Stimulated activated CD8-positive, alpha-beta memory T cell treated with anti-CD3 and anti-CD28 coated beads, Interleukin-15, amount 100 ng/mL, for 1 hour (primary cell): ENCODE measurements at places on chromosomes 5 and 9.

DNA sequence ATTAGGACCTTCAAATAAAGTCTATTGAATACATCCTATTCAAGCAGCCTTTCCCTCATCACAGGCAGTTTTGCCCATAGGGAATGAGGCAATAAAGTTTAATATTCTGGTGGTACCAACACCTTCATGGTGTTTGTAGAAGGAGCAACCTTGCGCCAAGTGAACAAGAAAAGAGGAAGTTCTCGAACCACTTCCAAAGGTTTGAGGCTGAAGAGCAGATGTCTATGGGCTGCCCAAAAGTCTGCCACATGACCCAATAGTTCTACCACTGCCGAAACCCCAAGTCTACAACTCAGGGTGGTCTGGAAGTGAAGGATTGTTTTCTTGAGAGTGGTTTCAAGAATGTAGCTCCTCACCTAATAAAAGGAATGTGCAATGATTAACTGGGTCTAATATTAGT lies 123.1 kb downstream of the NPR3 start:
- no peak for DNase-seq

- DNase-seq, result no peak
Observed at GRCh38 chr5:171371326-171371725, 16.3 kb upstream of the NPM1 start.

DNA sequence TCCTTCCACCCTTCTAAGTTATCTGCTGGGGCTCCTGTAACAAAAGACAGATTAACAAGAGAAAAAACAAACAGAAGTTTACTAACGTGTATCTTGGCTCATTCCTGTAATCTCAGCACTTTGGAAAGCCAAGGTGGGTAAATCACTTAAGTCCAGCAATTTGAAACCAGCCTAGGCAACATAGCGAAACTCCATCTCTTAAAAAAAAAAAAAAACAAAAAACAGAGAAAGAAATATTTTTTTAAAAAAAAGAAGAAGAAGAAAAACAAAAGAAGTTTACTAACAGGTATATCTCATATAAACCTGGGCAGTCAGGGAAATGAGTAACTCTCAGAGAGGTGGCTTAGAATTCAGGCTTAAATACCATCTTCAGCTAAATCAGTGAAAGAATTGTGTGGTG lies 10.3 kb upstream of the NDFIP1 start:
- DNase-seq, result no peak

GRCh38 chr9:136844761-136845464 lies 2.6 kb downstream of the AJM1 start:
- no peak for DNase-seq

DNA sequence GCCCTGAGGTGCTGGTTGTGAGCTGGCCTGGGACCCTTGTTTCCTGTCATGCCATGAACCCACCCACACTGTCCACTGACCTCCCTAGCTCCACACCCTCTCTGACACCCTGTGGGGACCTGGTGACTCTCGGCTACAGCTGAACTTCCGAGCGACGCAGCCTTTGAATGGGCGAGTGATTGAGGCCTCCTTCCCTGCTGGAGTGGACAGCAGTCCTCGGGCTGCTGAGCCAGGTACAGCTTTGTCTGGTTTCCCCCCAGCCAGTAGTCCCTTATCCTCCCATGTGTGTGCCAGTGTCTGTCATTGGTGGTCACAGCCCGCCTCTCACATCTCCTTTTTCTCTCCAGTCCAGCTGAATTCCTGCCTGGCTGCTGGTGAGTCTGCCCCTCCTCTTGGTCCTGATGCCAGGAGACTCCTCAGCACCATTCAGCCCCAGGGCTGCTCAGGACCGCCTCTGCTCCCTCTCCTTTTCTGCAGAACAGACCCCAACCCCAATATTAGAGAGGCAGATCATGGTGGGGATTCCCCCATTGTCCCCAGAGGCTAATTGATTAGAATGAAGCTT lies 6.1 kb downstream of the CA9 start:
- DNase-seq, result no peak

- DNase-seq, result no peak
Observed at GRCh38 chr9:34862043-34862442, 96.0 kb upstream of the PHF24 start.

DNA sequence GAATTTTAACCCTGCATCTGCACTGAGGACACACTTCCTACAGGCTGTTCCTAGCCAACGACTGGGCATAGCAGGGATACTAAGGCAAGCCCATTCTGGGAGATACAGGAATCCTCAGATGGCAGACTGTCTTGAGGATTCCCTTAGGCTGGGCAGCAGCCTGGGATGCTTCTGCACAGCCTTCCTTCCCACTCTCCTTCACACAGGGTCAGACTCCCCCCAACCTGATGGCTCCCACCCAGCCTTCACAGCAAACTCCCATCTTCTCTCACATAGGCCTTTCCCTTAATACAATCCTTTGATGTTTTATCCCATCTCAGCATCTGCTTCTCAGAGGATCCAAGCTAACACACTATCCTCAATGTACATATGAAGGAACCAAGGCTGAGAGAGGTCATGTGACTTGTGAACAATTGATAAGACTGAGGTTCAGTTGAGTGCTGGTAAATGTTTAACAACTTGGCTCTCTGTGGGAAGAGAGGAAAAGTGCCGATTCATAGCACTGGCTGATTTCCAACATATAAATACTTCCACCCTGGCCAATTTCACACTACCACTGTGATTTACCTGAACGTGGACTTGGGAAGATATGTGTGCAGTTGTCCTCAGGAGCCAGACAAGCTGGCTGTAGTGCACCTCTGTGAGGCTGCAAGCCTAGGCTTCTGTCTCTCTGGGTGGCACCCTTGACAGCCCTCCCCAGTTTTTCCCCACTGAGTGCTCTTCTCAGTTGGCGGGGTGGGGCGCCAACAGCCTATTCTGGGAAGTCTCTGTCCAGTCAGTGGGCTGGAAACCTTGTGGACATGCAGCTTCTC lies 120.2 kb upstream of the TRIM32 start:
- DNase-seq, result no peak

DNA sequence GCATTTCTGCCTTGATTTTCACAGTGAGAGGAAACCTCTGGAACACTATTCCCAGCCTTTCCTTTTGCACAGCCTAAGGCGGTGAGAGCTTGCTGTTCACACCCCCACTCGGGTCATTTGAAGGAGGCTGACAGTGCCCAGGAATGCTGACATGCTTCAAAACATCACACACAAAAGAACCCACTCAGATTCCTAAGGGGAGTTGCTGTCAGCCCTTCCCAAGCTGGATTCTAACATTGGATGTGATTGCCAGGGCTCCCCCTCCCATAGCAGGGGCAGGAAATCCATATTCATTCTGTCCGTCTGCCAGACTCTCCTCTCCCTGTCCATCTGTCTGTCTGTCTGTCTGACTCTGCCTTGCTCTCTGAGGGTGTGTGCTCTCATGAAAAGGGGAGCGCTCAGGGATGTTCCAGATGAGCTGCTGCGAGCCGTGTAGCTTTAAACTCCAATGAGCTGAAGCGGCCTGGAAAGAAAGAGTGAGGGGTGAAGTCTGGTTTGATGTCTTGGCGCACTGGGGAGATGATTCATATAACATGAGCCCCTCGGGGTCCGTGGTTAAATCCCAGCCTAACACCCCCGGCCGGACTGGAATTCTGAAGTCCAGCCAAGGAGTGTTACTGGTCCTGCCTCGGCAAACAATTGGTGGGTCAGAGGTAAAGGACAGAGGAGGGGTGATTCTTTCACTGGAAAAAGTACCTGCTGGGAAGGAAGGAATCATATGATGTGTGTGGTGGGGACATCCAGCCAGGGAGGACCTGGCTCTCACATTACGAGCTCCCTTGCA lies 517.0 kb downstream of the CCDC171 start:
- DNase-seq, result no peak

DNA sequence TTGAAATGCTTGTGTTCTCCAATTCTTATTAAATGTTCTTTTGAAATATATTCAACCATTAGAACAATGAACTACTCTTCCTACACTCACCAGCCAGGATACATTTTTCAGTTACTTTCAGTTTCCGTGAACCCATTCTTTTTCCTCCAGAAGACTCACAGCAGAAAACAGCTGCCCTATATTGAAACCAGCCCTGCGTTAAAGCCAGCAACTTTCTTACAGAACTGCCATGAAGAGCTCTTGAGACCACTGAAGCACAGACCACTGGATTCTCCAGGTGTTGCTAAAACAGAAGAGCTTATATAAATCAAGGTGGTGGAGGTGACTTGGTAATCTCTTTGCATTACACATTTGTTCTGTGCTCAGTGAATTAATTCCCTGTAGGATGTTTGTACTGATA lies 365.9 kb upstream of the C9orf72 start:
- DNase-seq, result no peak

- DNase-seq, result no peak
Observed at GRCh38 chr5:66830636-66831035, 234.4 kb downstream of the MAST4 start.

DNA sequence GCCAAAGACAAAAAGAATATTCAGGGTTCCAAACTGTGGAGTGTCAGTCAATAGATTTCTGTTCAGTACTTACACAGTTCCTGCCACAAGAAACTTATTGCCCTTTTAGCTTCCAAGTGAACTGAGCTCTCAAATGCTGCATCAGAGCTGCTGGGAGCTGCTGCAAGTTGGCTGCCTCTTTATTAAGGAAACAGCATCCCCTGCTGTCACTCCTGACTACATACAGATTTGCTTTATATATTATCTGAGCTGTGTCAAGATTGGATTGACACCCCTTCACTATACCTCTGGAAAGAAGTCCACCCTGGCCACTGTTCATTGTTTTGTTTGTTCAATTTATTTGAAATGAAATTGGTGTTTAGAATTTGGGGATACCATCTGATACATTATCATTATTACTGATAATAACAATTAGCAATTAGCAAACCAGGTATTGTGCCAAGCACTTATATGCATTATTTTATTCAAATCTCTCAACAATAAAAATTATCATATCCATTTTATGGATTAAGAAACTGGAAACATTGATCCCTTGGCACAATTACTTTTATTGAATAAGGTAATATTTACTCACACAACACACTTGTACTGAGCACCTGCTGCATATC lies 16.4 kb upstream of the C5orf58 start:
- no peak for DNase-seq

DNA sequence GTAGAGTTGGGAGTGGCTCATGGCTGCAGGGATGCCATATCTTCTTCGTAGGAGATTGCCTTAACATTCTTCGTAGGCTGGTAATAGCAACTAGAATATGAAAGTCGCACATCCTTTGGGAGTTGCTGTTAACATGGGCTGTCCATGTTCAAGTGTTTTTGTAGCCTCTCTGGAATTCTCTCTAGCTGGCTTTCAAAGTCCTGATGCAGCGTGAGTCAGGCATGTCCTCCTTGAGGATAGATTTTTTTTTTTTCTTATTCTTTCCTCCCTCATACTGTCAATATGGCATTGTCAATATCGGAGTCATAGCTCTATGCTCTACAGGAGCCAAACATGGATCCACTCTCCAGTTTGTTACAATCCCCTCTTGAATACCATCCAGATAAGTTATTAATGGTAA lies 494.8 kb upstream of the WWC1 start:
- no peak for DNase-seq

DNA sequence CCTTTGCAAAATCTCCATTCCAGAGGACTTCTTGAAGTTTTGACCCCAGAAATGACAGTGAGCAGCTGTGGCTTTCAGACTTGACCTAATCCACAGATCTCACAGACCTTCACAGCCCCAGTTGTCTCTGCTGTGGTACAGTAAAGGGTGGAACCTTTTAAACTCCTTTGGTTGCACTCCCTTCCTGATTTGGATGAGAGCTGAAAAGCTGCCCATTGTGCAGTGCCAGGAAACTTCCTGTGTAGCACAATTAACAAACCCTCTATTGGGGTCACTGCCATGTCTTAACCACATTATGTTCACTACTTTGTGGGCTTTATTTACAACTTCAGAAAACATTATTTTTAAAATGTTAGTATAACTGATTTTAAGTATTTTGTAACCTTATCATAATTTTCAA lies 56.7 kb upstream of the PCSK5 start:
- DNase-seq, result no peak

GRCh38 chr5:109682383-109682782 lies 7.3 kb upstream of the MAN2A1 start:
- no peak for DNase-seq

DNA sequence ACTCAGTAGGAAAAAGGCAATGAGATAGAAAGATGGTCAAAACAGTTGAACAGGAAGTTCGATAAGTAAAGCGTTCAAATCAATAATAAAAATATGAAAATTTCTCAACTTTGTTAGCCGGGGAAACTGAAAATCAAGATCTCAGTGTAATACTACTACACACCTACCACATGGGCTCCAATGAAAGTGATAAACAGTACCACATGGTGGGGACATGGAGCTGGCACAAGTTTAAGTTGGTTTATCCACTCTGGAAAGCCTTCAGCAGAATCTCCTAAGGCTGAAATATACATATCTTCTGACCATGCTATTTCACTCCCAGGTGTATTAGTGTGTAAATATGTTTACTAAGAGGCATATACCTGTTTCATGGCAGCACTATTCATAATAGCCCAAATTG lies 126.8 kb downstream of the NXNL2 start:
- DNase-seq, result no peak

DNA sequence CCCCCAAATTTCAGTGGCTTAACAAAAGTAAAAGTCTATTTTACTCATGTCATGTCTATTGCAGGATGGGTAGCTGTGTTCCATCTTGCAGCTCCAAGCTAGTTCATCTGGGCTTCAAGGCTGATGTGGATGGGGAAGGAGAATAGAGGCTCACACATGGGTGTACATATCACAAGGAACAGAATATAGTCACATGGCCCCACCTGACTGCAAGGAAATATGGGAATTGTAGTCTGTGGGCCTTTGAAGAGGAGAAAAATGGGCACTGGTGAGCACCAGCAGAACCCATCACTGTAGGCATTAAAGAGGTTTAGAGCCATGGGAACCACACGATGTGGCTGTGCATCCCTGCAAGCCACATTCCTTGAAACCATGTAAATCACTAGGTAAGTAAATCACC lies 17.9 kb upstream of the TRIO start:
- no peak for DNase-seq

DNA sequence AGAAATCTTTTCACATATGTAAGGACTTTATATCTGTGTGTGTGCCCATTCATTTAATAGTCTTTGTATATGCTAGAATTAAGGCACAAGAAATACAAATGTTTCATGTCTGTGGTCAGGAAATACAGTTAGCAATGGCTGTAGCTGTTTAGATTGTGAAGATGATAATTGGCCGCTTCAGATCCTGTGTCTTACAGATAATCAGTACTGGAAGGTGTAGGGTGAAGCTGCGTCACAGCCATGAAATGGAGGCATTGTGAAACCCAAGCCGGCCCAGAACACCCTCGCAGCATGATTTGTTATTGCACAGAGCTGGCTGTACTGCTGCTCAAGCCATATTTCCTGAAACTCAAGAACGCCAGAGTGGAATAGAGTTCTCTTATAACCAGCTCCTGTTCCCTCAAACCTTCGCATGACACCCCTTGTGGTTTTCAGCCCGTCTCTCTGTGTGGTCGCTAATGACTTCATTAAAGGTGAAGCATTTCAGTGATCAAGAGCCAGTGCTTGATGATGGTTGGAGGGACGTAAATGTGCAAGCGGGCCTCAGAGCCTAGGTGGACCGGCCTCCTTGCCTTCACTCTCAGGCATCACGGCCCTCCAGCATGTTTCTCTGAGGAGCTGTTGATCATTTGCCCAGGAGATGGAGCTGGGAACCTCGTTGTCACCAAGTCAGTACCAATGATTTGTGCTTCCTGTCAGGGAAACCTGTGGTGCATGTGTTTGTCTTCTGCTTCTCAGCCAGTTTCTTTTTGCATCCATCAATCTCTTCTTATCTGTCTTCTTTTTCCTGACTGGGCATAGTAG lies 80.1 kb downstream of the F2RL2 start:
- DNase-seq, result peak; percentile 24
